ENCODE measurements at places on chromosomes 16 and 17.
A peak's percentile ranks its signal among the peaks of the same experiment; 100 is the strongest.

GRCh38 chr16:79845734-79846135, 245.2 kb upstream of the MAF start:
- DNase-seq = no peak

- DNase-seq = no peak
Measured at GRCh38 chr16:89552913-89553312, 7.6 kb upstream of the RPL13 start.

DNA sequence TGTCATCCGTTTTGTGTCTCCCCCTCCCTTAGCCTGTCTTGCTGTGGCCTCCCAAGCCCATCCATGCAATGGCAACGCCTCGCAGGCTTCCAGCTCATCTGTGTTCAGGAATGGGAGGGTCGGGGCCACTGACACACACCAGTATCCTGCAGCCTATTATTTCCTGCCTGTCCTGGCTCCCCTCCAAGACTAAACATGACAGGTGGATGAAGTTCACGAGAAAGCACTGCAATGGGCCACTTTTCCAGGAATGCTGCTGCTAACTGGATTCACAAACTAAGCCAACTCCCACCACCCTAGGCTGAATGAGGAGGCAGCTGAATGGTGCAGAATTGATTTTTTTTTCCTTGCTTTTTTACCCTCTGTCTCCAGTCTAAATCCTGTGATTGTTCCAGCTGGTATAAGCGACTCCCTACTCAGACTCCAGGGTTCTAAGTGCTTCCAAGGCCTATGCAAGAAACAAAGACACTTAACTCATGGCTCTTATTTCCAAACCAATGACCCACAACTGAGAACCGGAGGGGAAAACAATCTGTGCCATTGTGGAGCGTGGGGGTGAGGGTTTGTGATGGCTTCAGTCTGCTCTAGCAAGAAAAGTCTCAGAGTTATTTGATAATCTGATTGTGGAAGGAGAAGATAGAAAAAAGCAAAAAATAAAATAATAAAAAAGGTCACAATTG, 23.3 kb downstream of the TMEM100 start:
- no peak for DNase-seq

- no peak for DNase-seq
Measured at GRCh38 chr17:27525316-27525715, 69.1 kb downstream of the KSR1 start.

DNA sequence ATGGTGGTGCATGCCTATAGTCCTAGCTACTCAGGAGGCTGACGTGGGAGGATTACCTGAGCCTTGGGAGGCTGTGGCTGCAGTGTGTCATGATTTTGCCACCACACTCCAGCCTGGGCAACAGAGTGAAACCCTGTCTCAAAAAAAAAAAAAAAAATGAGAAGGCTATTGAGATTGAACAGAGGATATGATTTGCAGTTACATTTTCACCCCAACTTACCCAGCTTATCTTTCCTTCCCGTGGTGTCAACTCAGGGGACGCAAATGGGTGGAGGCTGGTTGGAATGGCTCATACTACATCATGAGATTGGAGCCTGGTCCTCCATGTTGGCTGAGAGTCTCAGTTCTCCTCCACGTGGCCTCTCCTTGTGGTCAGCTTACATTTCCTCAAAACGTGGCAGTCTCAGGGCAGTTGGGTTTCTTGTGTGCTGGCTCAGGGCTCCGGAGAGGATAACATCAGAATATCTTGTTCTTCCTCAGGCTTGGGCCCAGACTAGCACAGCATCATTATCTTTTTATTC, 17.2 kb upstream of the NSMCE1 start:
- no peak for DNase-seq

DNA sequence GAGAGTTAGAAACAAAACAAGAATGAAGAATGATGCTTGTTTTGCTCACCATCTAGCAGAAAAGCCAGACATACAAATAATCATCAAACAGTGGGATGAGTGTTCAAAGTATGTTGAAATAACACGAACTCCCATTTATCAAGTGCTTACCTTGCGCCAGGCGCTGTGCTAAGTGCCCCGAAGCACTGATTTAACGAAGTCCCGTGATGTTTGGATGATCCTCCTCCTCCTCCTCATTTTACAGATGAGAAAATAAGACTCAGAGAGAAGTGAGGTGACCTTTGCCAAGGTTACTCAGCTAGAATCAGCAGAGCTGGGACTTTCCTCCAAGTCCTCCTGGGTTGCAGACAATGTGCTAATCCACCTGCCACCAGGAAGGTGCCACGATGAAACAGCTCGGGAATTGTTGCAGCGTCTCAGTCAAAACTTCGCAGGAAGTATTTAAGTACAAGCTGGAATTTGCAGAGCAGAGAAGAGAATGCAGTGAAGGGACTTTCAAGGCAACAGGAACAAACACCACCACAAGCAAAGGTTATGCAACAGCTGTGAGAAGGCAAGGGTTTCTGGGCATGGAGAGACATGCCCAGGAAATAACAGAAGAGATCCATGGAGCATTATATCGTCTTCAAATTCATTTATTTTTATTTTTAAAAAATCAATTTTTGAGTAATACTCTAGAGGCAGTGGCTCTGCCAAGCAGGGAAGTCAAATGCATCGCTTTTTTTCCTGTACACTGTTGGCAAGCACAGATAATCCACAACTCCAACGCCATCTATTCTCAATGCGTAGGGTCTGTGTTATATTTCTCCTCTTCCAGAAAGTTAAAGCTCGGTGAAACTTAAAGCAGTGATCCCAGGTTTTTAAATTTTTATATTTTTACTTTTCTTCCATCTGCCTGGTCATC, 11.1 kb downstream of the PRCD start:
- no peak for DNase-seq

DNA sequence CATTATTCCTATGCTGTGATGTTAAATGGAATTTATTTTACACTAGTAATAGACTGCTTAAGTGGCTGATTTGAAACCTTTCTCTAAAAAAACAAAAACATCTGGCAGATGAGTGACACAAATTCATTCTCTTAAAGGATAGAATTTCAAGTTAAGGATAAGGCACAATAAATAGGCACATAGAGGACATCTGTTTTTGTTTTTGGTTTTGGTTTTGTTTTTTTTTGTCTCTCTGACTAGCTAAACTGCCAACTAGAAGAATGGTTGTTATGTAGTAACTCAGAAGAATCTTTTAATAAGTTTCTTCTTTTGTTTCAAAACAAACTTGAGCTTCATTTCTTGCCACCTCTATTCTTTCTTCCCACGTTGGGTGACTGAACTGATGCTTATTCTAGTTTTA, 5.1 kb upstream of the VPS4A start:
- no peak for DNase-seq

- no peak for DNase-seq
Measured at GRCh38 chr16:85990861-85991301, 91.9 kb downstream of the IRF8 start.

DNA sequence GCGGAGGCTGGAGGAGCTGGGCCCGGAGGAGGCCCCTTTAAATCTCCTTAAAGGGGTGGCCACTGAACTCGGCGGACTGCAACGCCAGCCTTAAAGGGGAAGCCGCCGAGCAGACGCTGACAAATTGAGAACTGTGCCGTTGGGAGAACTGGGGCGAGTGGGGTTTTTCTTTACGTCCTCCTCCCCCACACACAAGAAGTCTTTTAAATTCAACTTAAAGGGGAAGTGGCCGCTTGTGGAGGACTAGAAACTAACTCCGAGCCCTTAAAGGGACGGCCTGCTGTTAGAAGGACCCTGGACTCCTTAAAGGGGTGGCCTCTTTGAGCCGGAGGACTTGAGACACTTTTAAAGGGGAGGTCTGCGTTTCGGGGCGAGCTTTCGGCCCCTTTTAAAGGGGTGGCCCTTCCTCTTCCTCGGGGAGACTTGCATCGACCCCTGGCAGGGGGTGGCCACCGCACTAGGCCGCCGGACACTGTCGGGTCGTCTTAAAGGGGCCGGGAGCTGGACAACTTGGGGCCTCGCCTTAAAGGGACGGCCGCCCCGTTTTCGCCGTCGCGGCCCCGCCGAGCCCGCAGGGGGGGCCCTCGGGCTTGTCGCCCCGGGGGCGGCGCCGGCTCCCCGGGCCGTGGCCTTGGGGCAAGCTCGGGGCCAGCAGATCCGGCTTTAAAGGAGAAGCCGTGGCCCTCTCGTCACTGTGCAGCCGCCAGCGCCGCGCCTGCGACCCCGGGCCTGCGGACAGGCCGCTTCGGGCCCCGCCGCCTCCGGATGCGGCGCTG, 688 bp downstream of the FBRS start:
- DNase-seq = peak; percentile 90

DNA sequence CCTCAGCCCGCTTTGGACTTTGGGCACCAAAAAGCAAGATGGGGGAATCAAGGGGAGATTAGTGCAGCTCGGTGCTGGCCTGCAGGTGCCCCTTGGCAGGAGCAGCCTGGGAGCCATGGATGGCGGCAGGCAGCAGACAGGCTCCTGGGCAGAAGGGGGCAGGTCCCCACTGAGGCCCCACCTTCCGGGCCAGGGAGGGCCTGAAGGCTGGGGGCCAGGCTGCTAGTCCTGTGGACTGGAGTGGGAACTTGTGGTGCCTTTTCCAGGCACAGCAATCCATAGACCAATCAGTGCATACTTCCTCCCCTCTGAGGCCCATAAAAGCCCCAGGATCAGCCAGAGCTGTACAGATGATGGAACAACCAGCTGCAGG, 64.0 kb downstream of the USP32 start:
- DNase-seq = no peak

- DNase-seq = no peak
Measured at GRCh38 chr16:71840052-71840451, 5.7 kb upstream of the ATXN1L start.

GRCh38 chr17:5118219-5118618, 2.4 kb downstream of the USP6 start:
- DNase-seq = no peak

GRCh38 chr17:2137342-2138098, 82.6 kb downstream of the HIC1 start:
- DNase-seq = peak; percentile 89

GRCh38 chr17:7713782-7714181, 3.8 kb upstream of the DNAH2 start:
- DNase-seq = no peak

DNA sequence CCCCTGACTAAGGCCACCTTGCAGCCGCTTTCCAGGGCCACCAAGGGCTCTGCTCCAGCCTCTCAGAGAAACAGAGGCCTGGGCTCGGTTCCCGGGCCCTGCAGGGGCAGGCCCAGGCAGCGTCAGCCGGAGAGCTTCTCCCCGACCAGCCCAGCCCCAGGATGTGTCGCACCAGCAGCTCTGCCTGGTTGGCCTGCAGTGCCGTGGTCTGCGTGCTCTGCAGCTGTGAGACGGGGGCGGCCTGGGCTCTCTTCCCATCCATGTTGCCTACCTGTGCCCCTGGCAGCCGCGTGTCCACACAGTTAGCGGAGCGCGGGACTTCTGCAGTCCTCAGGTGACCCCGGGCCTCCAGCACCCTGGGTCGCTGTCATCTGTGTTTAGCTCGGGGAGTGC, 4.8 kb downstream of the IGFALS start:
- no peak for DNase-seq

GRCh38 chr17:38903404-38903803, 22.0 kb upstream of the LASP1NB start:
- no peak for DNase-seq

- DNase-seq = peak; percentile 62
Measured at GRCh38 chr16:3059041-3059722, 6.3 kb upstream of the IL32 start.

- peak; percentile 65 for DNase-seq
Measured at GRCh38 chr16:24838554-24839266, 7.1 kb upstream of the SLC5A11 start.

- peak; percentile 95 for DNase-seq
Measured at GRCh38 chr17:72683506-72684404, 408.7 kb downstream of the SLC39A11 start.

- no peak for DNase-seq
Measured at GRCh38 chr17:74649909-74650308, 26.4 kb upstream of the CD300E start.

GRCh38 chr16:56349086-56349415, 76.3 kb downstream of the AMFR start:
- no peak for DNase-seq

DNA sequence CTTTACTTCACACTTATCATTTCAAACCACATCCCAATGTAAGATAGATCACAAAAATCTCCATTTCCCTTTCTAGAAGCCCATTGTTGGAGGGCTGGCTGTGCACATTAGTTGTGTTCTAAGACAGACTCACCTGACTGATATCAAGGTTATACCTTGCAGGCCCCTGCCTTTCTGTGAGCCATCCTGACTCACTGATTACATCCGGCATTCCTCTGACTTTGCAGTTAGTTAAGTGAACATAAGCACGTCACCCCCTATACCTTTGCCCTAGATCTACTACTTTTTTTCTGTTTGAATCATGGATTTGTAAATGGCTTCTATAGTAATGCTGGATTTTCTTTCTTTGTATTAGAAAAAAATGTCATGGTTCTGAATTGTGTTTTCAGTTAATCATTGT, 78.3 kb downstream of the TANGO6 start:
- DNase-seq = peak; percentile 72

DNA sequence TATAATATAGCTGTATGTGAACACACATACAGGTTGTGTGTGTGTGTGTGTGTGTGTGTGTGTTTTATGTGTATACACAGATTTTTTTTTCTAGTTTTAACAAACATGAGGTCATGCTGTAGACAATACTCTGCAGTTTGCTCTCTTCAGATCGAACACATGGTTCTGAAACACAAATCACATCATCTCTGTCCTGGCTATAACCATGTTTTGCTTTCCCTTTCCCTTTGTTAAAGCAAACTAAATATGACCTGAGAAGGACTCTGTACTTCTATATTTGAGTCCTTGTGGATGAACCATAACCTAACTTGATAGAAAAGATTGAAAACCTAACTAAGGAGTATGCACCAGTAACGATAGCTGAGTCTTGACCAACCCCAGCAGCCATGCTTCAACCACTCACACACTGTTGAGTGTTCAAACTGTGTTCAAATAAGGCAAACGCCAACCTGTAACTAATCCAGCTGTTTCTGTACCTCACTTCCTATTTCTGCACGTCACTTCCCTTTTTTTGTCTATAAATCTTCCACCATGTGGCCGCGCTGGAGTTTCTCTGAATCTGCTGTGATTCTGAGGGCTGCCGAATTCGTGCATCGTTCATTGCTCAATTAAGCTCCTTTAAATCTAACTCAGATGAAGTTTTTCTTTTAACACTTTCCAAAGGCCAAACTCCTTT, 303.8 kb downstream of the HS3ST3B1 start:
- no peak for DNase-seq

Data from astrocyte (in vitro differentiated cells and primary cell).